ENCODE measurements at places on chromosomes 7 and 10.

DNA sequence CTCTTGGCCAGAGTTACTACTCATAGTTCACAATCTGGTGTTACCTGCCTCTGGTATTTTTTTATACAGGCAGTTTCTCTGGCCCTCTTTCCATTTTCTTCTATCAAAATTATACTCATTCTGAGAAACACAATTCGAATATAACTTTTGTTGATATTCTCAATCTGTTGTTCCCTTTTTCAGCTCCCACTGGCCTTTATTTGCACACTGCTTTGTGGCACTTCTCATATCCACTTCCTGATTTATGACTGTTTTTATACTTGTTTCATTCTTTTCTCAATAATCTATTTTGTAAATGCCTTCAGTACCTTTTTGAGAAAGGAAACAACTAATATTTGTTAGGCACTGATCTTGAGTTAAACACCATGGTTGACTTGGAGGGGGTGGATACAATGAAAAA is 93.8 kb upstream of the HDAC9 start:
- no peak for DNase-seq

DNA sequence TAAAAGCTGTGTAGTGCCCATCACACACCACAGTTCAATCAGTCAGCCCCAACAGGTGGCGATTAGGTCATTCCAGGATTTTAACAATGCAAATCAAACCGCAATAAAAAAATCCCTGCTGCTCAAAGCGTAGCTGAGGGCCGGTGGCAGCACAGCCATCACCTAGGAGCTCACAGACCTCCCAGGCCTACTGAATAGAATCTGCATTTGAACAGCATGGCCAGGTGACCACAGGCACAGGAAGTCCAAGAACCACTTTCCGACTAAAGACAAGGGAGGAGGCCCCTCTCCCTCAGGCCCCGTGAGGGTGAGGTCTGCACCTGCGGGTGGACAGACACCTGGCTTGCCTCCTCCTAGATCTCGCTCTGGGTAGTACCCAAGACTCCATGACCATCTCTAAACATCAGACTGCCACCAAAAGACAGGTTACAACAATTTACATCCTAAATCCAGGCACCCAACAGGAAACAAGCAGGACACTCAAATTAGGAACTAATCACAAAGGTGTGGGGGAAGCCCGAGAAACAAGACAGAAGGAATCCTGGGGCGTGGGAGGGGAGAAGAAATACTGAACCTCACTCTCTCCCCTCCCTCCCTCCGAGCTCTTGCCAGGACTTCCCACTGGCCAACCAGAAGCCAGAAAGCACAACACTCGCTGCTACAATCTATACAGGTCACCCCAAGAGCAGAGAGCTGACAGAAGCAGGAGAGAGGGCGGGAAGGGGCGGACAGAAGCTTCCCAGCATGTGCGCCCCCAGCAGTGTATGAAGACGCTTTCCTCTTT is 19.2 kb downstream of the GNA12 start:
- peak; percentile 40 for DNase-seq

DNA sequence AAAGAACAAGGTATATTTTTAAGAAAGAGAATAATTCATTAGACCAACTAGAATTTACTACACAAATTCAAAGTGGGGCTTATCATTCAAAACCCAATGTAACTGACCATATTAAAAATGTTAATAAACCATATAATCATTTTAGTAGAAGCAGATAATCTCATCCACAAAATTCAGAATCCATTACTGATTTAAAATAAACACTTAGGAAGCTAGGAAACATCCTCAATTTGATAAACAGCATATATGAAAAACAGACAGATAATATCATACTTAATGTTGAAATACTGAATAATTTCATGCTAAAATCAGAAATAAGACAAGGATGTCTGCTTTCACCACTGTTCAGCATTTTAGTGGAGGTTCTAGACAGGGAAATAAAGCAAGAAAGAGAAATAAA is 902.8 kb upstream of the PHF14 start:
- DNase-seq: no peak

DNA sequence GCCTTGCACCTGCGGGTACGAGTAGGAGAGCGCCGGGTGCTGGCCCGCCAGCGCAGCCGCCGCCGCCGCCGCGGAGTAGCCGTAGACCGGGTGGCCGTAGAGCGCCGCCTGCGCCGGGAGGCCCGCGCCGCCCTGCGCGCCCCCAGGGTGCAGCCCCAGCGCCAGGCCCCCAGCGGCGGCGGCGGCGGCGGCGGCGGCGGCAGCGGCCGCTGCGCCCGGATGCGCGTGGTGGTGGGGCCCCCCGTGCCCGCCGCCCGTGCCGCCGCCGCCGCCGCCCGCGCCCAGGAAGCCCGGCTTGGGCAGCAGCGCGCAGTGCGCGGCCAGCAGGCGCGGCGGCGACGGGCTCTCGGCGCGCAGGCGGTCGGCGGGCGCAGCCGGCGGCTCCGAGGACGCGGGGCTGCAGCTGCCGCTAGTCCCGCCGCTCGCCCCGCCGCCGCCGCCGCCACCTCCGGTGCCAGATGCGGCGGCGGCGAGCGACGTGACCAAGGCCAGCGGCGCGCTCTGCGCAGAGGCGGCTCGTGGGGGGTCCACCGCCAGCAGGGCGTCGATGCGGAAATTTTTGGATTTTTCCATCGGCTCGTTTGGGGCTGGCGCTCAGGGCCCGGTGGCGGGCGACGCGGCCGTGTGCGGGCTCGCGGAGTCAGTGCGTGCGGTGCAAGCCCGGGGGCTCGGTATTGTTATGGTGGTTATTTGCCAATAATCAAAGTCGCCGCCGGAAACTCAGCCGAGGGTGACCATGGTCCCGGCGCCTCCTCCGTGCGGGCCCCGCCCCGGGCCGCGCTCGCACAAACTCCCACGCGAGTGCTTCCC is 480 bp downstream of the MNX1 start:
- no peak for DNase-seq

GRCh38 chr7:140316165-140316661 is 82.1 kb downstream of the SLC37A3 start:
- DNase-seq: no peak

- no peak for DNase-seq
Measured at GRCh38 chr10:92750791-92751533, 61.2 kb downstream of the HHEX start.

- no peak for DNase-seq
Measured at GRCh38 chr10:16965740-16966447, 148.7 kb upstream of the RSU1 start.

DNA sequence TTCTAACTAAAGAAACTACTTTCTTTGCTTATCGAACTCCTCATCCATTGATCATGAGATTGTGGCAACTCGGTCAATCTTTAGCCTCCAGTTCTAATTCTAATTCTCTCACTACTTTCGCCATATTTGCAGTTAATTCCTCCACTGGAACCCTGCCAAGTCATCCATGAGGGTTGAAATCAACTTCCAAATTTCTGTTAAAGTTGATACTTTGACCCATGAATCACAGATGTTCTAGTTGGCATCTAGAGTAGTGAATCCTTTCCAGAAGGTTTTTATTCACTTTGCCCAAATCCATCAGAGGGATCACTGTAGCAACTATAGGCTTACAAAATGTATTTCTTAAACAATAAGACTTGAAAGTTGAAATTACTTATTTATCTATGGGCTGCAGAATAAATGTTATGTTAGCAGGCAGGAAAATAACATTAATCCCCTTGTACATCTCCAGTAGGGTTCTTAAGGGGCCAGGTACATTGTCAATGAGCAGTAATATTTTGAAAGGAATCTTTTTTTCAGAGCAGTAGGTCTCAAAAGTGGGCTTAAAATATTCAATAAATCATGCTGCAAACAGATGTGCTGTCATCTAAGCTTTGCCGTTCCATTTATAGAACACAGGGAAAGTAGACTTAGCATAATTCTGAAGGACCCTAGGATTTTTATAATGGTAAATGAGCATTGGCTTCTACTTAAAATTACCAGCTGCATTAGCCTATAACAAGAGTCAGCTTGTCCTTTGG is 39.4 kb downstream of the CCDC71L start:
- no peak for DNase-seq

GRCh38 chr7:2965745-2966270 is 77.9 kb downstream of the CARD11 start:
- DNase-seq: no peak

DNA sequence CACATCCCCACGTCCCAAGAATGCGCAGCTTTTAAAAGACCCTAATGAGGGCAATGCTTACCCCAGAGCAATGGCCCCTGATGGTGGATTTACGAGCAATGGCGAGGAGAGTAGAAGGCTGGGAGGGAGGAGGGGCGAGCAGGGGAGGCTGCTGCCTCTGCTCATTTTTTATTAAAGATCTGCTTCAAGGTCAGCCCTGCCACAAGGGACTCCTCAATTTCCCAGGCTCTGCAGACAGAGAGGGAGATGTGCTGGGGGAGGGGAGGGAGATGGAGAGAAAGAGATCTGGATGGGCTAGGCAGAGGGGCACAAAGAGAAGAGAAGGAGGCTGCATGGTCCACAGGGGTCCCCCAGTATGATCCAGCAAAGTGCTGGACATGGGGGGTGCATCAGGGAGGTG is 7.8 kb upstream of the SRRM3 start:
- DNase-seq: no peak

- no peak for DNase-seq
Measured at GRCh38 chr10:95282107-95282506, 8.7 kb downstream of the PDLIM1 start.

All from GM12864 (cell line).